ENCODE measurements at places on chromosomes 13 and 19.

DNA sequence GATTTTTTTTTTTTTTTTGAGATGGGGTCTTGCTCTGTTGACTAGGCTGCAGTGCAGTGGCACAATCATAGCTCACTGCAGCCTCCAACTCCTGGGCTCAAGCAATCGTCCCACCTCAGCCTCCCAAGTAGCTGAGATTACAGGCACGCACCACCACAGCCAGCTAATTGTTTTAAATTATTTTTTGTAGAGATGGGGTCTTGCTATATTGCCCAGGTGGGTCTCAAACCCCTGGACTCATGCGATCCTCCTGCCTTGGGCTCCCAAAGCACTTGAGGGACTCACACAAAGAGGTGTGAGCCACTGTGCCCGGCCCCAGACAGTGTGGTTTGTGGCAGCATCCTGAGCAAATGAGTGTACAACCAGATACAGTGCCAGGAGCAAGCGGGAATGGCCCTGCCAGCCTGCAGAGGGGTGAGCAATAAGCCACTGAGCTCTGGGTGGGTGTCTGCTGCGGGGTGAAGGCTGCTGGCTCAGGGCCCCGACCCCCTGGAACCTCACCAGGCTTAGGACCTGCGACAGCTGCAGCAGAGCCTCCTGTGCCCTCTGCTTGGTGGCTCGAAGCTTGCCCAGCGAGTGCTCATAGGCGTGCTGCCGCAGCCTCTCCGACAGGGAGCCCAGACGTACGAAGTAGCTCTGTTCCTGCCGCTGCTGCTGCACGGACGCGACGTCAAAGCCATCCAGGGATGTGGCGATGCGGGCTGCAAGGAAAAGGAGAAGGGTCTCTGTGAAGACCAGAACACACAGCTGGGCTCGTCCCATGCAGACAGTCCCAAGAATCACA is 15.9 kb upstream of the TICAM1 start:
- DNase-seq, result no peak

DNA sequence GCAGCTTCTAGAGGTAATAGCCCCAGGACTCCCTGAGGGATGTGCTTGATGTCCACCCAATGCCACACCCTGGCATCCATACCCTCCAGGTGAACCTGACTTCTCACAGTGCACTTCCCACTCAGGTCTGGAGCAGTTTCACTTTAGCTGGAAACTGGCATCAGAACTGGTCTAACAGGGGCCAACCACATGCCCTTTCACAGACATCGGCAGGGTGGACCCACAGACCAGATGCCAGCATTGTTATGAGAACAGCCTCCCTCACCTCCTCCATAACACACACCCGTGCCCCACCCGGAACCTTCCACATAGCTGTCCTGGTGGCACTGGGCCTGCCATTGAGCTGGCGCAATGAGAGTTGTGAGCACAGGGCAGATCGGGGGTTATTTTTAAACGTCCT is 77.4 kb upstream of the GPR12 start:
- no peak for DNase-seq

GRCh38 chr19:2150794-2151338 is 500 bp downstream of the AP3D1 start:
- DNase-seq, result no peak

- no peak for DNase-seq
Measured at GRCh38 chr13:45921162-45921736, 69.7 kb upstream of the SIAH3 start.

DNA sequence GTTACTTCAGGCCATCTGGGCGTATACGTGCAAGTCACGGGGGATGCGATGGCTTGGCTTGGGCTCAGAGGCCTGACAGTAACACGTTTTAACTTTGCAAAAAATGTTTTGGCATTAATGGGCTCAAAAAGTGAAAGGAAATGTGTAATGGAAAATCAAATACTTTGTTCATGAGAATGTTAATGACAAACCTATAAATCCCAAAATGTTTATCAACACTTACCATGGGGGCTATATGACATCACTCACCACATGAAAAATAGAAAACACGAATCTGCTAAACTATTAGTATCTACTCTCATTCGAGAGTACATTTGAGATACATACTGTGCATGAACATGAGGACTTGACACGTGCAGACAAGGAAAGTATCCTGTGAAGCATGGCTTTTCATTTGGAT is 91.7 kb downstream of the FAM216B start:
- no peak for DNase-seq

- no peak for DNase-seq
Measured at GRCh38 chr19:16461630-16462051, 10.1 kb downstream of the EPS15L1 start.

Data from GM04503 (cell line).